ENCODE measurements at places on chromosomes 4 and X.

- no peak for DNase-seq
These were observed 342.6 kb downstream of the DTHD1 start for GRCh38 chr4:36624030-36624429.

- DNase-seq = peak; percentile 41
These were observed 23.5 kb downstream of the NDP start for GRCh38 chrX:43949669-43950068.

- DNase-seq = no peak
These were observed 4.4 kb downstream of the SOD3 start for GRCh38 chr4:24799544-24800324.

GRCh38 chr4:26056406-26056805 is 142.4 kb downstream of the SMIM20 start:
- DNase-seq = no peak

GRCh38 chr4:17544205-17544604 is 29.2 kb downstream of the CLRN2 start:
- DNase-seq = no peak

DNA sequence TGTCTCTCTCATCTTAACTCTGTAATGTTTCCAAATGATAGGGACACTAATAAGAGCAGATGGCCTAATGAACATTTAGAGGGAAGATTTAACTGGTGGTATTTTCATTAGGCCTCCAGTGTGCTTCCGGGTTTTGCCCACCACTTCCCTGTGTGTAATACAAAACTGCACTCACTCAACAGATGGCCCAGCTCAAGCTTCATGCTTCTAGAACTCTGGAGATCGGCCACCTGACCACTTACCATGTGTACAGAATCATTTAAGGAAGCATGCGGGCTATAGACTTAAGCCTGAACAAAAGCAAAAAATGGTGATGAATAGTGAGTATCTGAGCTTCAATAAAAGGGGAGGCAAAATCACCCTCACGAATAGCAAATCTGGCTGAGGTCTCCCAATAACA is 89.3 kb downstream of the SH2D1A start:
- DNase-seq = no peak

GRCh38 chrX:8729811-8730210 is 2.1 kb downstream of the ANOS1 start:
- no peak for DNase-seq

DNA sequence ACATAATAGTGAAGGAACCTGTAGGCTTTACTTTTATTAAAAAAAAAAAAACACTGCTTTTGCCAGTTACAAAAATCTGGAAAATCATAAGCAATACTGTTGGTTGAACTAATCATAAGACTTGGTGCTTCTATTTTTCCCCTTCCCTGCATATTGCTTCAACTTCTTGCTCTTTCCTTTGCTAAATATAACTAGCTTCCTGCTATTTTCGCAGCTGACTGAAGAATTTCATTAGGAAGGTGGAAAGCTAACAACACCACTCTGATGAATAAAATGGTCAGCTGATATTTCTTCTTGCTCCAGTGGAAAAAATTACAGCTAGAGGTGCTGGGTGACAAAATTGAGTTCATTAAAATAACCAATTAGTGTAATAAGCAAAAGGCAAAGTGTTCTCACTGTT is 39.3 kb downstream of the MEPE start:
- no peak for DNase-seq

- DNase-seq = no peak
These were observed 157.5 kb upstream of the SPIN4 start for GRCh38 chrX:63508668-63509067.

DNA sequence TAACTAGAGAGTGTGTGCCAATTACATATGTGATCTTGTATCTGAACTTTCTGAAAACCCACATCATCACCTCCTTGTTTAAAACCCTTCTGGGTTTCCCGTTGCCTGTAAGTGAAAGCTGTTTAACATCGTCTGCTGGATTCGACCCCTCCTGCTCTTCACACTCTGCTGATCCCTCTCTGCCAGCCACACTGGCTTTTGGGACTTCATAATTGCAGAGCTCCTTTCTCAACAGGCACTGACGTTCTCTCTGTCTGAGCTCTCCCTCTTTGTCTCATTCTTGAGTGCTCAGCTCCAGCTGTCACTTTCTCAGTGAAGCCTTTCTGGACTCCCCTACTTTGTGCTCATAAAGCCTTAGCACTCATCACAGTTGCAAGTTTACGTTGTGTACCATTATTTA is 153.9 kb downstream of the CEP135 start:
- DNase-seq = no peak

GRCh38 chr4:164058776-164059445 is 564.4 kb downstream of the TMA16 start:
- DNase-seq = no peak

DNA sequence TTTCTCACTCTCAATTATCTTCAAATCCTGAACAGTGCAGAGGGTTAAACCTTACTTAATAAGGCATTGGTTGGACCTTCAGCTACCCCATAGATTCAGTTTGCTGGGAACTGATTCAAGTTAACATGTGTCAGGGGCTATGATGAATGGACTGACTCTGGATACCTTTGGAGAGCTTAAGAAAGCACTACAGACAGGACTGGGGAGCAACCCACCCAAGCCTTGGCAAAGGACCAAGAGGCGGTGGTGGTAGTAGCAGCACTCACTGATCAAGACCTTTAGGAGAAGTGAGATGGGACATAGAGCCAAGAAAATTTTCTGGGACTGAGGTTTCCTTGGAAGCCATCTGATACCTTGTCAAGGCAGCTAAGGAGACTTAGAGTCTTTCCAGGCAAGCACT is 43.0 kb upstream of the TAPT1 start:
- DNase-seq = no peak

GRCh38 chr4:37627263-37627662 is 58.9 kb downstream of the RELL1 start:
- no peak for DNase-seq

GRCh38 chr4:14743601-14744000 is 258.7 kb upstream of the CPEB2 start:
- no peak for DNase-seq

DNA sequence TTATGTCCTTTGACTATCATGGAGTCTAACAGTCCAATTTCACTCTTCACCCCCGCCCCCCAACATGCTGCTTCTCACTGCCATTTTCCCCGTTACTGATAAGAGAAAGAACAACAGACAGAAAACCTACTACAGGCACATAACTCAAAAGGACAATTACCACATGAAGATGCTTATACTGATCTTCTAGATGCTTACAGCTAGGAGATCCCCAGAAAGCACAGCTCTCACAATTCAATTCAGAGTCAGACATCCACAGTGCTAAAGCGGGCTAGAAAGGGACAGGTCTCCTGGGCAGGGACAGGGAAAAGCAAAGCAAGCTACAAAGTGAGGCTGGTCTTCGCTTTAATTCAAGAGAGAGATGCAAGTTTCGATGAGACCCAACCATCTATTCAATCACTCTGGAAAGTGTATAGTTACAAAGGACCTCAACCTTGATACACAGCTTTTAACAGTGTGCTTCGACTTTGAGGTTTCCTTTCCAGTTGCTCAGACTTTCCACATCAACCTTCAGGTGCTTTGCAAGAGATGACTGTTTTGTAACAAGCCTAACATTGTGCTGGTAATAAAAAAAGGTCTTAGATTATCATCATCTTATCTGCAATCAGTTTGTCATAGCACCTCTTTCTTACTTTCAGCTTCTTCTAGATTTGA is 60.9 kb downstream of the LEF1 start:
- no peak for DNase-seq

GRCh38 chr4:47926667-47927258 is 12.4 kb upstream of the NFXL1 start:
- no peak for DNase-seq

DNA sequence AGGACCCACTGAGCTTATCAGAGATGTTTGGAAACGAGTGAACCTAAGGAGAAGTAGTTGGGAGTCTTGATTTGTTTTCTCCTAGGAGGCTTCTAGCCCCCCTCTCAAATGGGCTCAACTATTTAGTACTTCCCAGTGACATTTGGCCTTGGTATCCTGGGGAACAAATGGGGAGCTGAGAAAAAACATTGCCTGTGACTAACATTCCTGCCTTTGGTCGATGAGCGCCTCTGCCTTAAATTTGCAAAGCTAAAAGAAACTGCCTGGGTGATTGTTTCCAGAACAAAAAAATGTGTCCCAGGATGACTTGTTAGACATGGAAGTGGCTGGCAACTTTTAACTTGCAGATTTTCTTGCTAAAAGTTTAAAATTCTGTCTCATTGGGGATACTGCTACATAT is 58.8 kb upstream of the IGFBP7 start:
- DNase-seq = no peak

- DNase-seq = peak; percentile 22
These were observed 8.5 kb downstream of the NAT8L start for GRCh38 chr4:2067446-2068197.

- no peak for DNase-seq
These were observed 4.8 kb upstream of the CXCL1 start for GRCh38 chr4:73864365-73864764.

DNA sequence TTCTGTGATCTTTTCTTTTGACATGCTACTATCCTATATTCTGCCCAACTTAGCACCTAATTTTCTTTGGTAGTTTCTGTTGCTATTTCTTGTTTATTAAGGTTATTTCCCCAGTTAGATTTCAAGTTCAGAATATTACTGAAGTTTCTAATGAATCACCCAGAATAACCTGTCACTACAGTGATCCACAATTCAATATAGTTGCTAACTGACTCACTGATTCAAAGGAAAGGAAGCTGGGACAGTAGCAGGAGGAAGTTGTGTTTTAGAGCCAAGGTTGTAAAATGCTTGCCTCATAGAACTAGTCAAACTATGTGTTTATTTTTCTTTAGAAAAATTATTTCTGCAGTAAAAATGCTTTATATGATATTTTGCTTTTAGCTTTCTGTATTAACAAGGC is 37.4 kb downstream of the PAK3 start:
- DNase-seq = no peak

- no peak for DNase-seq
These were observed 1365.4 kb downstream of the ARAP2 start for GRCh38 chr4:34878961-34879360.
